Activated CD8-positive, alpha-beta memory T cell treated with anti-CD3 and anti-CD28 coated beads, Interleukin-2, amount 10 ng/mL, durations not matched to agents 7 days and 5 days (primary cell): ENCODE measurements at places on chromosomes 1 and 21. TPM values are rescaled to one million over a fixed set of nuclear protein-coding genes. Genes with fewer than 3 reads are reported as not detected.

The ARMH1 gene
- 17.2 TPM for total RNA-seq

The DAB1 gene
- 0.15 TPM for total RNA-seq

The SH2D1B gene
- total RNA-seq: not detected

The ZBTB8A gene
- total RNA-seq: not detected

The PTGS2 gene
- total RNA-seq: not detected

- H3K4me1 ChIP-seq: no peaks in the 10 kb centered on the region
- H3K27ac ChIP-seq: no peak overlapping the region
- no peak for DNase-seq
- no peak overlapping the region for H3K4me3 ChIP-seq
- no peaks in the 10 kb centered on the region for H3K36me3 ChIP-seq
These were observed 81.8 kb downstream of the LAMC2 start for GRCh38 chr1:183267646-183268431.

DNA sequence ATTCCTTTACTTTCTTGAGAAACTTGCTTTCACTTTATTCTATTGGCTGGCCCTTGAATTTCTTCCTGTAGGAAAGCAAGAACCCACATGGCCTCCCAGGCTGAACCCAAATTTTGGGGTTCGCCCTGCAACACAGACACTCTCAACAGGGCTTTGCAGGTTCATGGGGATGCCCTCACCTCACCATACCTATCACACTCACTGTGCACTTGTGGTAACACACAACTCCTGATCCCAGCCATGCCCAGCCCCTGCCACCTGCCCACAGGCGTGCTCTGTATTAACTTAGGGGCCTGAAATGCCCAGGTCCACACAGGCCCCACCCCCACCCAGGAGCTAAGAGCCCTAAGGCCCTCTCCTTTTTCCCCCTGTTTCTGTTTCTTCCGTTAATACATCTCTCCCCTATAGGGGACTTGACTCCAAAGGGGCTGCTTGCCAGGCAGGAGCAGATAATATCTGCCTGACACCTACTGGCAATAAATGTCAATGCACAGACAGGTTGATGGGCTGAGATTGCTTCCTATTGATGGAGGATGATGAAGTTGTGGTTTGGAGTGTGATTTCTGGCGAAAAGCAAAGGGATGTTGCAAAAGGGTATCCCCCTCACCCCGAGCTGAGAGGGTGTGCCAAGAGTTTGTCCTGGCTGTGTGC is 171.5 kb downstream of the AJAP1 start:
- H3K4me1 ChIP-seq: no peaks in the 10 kb centered on the region
- DNase-seq: no peak
- H3K27ac ChIP-seq: no peak overlapping the region
- H3K4me3 ChIP-seq: no peak overlapping the region
- H3K36me3 ChIP-seq: no peaks in the 10 kb centered on the region
- H3K27me3 ChIP-seq: no peaks in the 10 kb centered on the region

GRCh38 chr21:44924606-44925377 is 4.1 kb upstream of the ITGB2 start:
- peak overlapping the region; percentile 76 for H3K27ac ChIP-seq
- H3K4me1 ChIP-seq: peaks cover 74% of the 10 kb centered on the region
- DNase-seq: no peak
- no peaks in the 10 kb centered on the region for H3K27me3 ChIP-seq

DNA sequence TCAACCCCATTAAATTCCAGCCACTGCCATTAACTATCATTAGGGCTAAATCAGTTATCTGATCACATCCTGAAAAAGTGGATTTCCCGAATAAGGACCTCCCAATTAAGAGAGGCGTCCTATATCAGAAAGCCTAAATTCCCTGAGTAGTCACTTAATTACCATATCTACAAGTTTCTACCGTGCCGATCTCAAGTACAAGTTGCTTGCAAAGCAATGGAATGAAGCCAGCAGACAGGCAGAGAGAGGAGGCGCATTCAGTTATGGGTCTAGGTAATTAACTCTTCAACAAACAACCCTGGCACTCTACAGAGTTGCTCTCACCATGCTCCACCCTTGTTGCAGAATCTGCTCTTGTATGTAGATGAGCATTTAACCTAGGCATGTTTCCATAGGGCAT is 494.6 kb upstream of the RUNX1 start:
- no peak overlapping the region for H3K27ac ChIP-seq
- no peak for DNase-seq
- H3K27me3 ChIP-seq: peaks cover 33% of the 10 kb centered on the region
- peaks cover 2% of the 10 kb centered on the region for H3K36me3 ChIP-seq

GRCh38 chr1:116292929-116293725 is 79.9 kb upstream of the ATP1A1 start:
- H3K27me3 ChIP-seq: no peaks in the 10 kb centered on the region
- H3K4me3 ChIP-seq: no peak overlapping the region
- DNase-seq: no peak

- no peak for DNase-seq
- peaks cover 8% of the 10 kb centered on the region for H3K27me3 ChIP-seq
- H3K4me3 ChIP-seq: no peak overlapping the region
- H3K4me1 ChIP-seq: no peaks in the 10 kb centered on the region
These were observed 80.3 kb upstream of the RGS4 start for GRCh38 chr1:162988869-162989268.

DNA sequence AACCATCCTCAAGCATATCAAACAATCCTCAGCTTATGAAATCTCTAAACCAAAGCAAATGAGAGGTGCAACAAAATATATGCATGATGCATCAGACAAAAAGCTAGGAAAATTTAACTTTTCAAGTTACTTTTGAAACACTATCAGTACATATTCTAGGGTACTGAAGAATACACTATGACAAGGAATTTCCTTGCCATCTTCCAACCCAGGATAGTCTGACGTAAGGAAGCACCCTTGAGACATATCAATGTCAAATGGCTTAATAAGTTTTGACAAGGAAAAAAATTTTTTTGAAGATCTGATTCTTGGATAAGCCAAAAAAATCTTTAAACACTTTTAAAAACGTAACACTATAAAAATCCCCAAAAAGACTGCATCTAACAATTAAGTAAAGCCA is 64.9 kb downstream of the KIFAP3 start:
- H3K4me1 ChIP-seq: no peaks in the 10 kb centered on the region
- no peak overlapping the region for H3K27ac ChIP-seq
- no peak overlapping the region for H3K4me3 ChIP-seq
- H3K36me3 ChIP-seq: peaks cover 33% of the 10 kb centered on the region
- H3K27me3 ChIP-seq: no peaks in the 10 kb centered on the region

DNA sequence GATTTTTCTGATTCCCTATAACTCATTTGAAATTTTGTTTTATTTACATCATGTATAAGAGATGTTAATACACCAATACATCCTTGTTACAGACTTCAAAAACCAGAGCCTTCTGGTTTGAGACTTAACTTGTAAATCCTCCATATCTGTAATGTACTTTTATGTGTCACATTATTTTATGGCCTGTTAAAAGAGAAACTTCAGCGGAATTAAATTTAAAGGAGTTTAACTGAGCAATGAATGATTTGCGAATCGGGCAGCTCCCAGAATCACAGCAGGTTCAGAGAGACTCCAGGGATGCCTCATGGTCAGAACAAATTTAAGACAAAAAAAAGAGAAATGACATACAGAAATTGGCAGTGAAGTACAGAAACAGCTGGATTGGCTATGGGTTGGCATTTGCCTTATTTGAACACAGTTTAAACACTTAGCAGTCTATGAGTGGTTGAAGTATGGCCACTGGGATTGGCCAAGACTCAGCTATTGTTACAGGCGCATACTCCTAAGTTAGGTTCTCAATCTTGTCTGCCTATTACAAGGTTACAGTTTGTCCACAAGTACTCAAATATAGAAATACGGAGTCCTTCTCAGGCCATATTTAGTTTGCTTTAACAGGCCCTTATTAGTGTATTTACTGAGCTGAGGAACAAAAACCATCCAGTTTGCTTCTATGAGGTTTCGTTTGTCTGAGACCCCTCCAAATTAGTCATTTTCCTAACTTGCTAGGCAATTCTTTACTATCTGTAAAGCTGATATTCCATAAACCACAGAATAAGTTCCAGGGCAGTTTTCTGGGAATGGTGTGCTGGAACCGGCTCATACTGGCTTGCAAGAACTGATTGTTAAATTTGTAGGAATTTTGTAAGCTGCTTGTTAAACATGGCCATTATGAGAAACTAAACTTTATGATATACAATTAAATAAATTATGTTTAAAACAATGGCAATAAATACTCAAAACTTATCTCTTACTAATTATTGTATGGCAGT is 56.2 kb upstream of the WDR26 start:
- H3K4me1 ChIP-seq: peaks cover 14% of the 10 kb centered on the region
- DNase-seq: no peak
- H3K36me3 ChIP-seq: no peaks in the 10 kb centered on the region
- H3K27me3 ChIP-seq: peaks cover 2% of the 10 kb centered on the region

GRCh38 chr1:31362032-31362431 is 10.8 kb downstream of the FABP3 start:
- DNase-seq: no peak
- peaks cover 9% of the 10 kb centered on the region for H3K36me3 ChIP-seq
- H3K4me1 ChIP-seq: no peaks in the 10 kb centered on the region
- H3K4me3 ChIP-seq: no peak overlapping the region

DNA sequence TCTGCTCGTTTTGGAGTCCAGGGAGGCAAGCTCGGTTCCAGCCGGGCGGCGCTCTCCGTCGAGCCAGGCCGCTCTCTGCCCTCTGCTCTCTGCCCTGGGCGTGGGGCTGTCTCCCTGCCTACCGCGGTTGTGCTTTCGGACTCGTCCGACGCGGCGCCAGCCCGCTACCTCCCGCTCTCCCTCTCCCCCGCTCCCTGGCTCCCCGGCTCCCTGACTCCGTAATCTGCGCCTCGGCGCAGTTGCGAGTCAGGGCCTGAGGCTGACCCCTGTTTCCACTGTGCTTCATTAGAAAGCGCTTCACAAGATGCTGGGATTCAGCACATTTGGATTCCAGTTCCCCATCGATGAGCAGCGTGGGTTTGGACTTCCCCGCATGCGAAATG is 2.2 kb downstream of the SOX13 start:
- peak overlapping the region; percentile 66 for H3K4me3 ChIP-seq
- peaks cover 72% of the 10 kb centered on the region for H3K27me3 ChIP-seq
- no peaks in the 10 kb centered on the region for H3K36me3 ChIP-seq
- peaks cover 23% of the 10 kb centered on the region for H3K4me1 ChIP-seq
- no peak overlapping the region for H3K27ac ChIP-seq

DNA sequence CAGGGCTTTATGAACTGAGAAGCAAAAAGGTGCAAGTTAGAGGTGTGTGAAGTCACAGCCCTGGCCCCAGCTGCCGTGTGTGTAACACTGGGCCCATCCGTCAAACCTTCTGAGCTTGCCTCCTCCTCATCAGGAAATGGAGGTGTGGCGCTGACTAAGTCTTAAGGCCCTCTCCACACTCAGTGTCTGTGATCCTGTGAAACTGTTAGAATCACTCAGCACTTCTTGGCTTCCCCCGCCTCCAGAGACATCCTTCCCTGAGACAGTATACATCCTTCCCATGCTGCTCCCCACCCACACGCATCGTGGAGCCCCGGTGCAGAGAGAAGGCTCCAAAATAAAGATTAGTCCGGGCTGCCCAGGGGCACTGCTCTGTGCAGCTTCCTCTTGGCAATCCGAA is 33.3 kb downstream of the LRP8 start:
- H3K27me3 ChIP-seq: no peaks in the 10 kb centered on the region
- peak; percentile 55 for DNase-seq
- H3K4me3 ChIP-seq: no peak overlapping the region
- no peaks in the 10 kb centered on the region for H3K36me3 ChIP-seq
- peak overlapping the region; percentile 69 for H3K27ac ChIP-seq

DNA sequence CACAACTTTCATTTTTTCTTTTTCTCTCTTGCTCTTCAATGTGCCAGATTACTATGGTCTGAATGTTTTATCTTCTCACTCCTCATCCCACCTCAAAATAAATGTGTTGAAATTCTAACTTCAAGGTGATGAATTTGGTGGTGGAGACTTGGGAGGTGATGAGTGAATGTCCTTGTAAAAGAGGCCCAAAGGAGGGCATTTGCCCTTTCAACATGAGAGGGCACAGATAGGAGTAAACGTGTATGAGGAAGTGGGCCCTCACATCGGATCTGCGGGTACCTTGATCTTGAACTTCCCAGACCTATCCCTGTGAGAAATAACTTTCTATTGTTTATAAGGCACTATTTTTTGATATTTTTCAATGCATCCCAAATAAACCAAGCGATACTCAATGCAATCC is 412.3 kb upstream of the ADGRL2 start:
- H3K36me3 ChIP-seq: no peaks in the 10 kb centered on the region
- no peak for DNase-seq
- no peaks in the 10 kb centered on the region for H3K27me3 ChIP-seq
- no peak overlapping the region for H3K27ac ChIP-seq

DNA sequence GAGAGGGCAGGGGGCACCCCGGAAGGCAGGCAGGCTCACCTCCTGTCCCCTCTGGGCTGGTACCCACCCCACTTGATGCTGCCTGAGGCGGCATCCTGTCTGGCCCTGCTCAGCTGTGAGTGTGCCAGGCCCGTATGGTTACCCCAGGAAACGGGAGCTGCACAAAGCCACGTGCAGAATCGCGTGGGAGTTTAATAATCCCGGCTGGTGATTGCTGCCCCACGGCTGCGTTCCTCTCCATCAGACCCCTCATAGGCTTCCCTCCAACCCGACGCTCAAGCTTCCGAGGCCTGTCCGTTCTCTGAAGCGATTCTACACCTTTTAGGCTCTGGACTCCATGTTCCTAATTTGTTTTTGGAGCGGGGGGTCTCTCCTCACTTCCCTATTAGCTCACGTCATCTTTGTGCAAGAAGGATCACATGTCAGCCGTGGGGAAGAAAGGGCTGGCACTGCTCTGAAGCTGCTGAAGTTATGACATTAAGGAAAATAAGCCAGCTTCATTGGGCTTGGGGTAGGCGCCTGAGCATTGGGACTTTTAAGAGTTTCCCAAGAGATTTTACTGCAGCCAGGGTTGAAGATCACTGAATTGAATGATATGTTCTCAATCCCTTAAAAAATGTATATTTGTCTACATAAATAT is 1.1 kb upstream of the B3GALT5 start:
- H3K27me3 ChIP-seq: peaks cover 33% of the 10 kb centered on the region
- no peaks in the 10 kb centered on the region for H3K36me3 ChIP-seq
- no peak overlapping the region for H3K27ac ChIP-seq

- no peaks in the 10 kb centered on the region for H3K27me3 ChIP-seq
- H3K4me3 ChIP-seq: peak overlapping the region; percentile 19
- H3K27ac ChIP-seq: peak overlapping the region; percentile 54
- peaks cover 47% of the 10 kb centered on the region for H3K4me1 ChIP-seq
These were observed 11.5 kb downstream of the SLC37A1 start for GRCh38 chr21:42525029-42525581.

- H3K27me3 ChIP-seq: no peaks in the 10 kb centered on the region
- peaks cover 4% of the 10 kb centered on the region for H3K36me3 ChIP-seq
- peak overlapping the region; percentile 88 for H3K27ac ChIP-seq
- no peak overlapping the region for H3K4me3 ChIP-seq
- no peak for DNase-seq
These were observed 60.9 kb upstream of the C1orf105 start for GRCh38 chr1:172359491-172359999.

- no peak overlapping the region for H3K27ac ChIP-seq
- DNase-seq: no peak
- H3K4me3 ChIP-seq: no peak overlapping the region
- H3K27me3 ChIP-seq: peaks cover 47% of the 10 kb centered on the region
These were observed 12.5 kb downstream of the RGS8 start for GRCh38 chr1:182671750-182672486.

- no peak for DNase-seq
- no peaks in the 10 kb centered on the region for H3K27me3 ChIP-seq
- no peak overlapping the region for H3K27ac ChIP-seq
- no peak overlapping the region for H3K4me3 ChIP-seq
- peaks cover 4% of the 10 kb centered on the region for H3K36me3 ChIP-seq
- peaks cover 31% of the 10 kb centered on the region for H3K4me1 ChIP-seq
These were observed 157.8 kb downstream of the SDCCAG8 start for GRCh38 chr1:243413431-243414151.

GRCh38 chr1:53272349-53272748 is 34.0 kb upstream of the MAGOH start:
- no peak overlapping the region for H3K27ac ChIP-seq
- no peak overlapping the region for H3K4me3 ChIP-seq
- H3K4me1 ChIP-seq: no peaks in the 10 kb centered on the region
- no peak for DNase-seq
